ENCODE measurements at places on chromosomes 7 and 10. TPM values are rescaled to one million over a fixed set of nuclear protein-coding genes. Genes with fewer than 3 reads are reported as not detected.
A peak's percentile ranks its signal among the peaks of the same experiment; 100 is the strongest.

CYP3A7 gene
- polyA plus RNA-seq = not detected

ANKRD30A gene
- polyA plus RNA-seq = not detected

AKR1C8 gene
- polyA plus RNA-seq = not detected

DOCK4 gene
- polyA plus RNA-seq = 0.46 TPM

DNA sequence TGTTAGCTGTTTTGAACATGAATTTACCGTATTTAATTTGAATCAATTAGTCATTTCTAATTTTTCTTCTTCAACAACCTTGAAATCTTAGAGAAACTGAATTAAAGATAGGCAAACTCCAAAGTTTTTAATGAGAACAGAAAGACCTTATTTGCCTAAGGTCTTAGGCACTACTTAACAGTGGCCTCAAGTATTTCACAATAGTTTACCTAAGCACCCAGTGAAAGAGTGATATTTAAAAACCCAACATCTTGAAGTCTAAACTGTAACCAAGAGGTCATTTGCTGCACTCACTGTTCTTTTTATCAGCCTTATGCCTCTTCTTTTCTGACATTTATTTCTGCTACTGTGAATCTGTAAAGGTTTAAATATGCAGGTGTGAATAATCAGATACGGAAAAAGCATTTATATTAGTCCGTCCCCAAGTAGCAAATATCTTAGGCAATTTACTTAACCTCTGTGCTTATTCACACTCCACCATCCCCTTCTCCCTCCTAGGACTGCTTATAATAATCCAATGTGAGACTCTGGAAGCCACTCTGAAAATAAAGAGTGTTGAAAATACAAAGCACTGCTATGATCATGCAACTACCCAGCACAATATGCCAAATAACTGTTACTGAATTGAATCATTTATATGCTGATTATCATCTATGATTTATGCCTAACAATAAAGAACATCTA, 105.7 kb downstream of the ELAPOR2 start:
- H3K4me3 ChIP-seq = no peak overlapping the region
- H3K27me3 ChIP-seq = no peaks in the 10 kb centered on the region
- no peak for DNase-seq
- no peaks in the 10 kb centered on the region for H3K4me1 ChIP-seq
- H3K27ac ChIP-seq = no peak overlapping the region

GRCh38 chr7:155203882-155204691, 93.6 kb upstream of the INSIG1 start:
- H3K36me3 ChIP-seq = no peaks in the 10 kb centered on the region
- H3K4me1 ChIP-seq = peaks cover 28% of the 10 kb centered on the region
- DNase-seq = no peak
- no peak overlapping the region for H3K27ac ChIP-seq
- H3K4me3 ChIP-seq = no peak overlapping the region
- H3K27me3 ChIP-seq = no peaks in the 10 kb centered on the region

GRCh38 chr7:70114806-70115205, 516.5 kb downstream of the AUTS2 start:
- no peak overlapping the region for H3K27ac ChIP-seq
- H3K27me3 ChIP-seq = no peaks in the 10 kb centered on the region
- no peak for DNase-seq
- H3K36me3 ChIP-seq = no peaks in the 10 kb centered on the region
- H3K4me1 ChIP-seq = no peaks in the 10 kb centered on the region

GRCh38 chr7:116670409-116671015, 1.5 kb upstream of the MET start:
- H3K27me3 ChIP-seq = peaks cover 23% of the 10 kb centered on the region
- no peak overlapping the region for H3K4me3 ChIP-seq
- H3K27ac ChIP-seq = no peak overlapping the region
- no peaks in the 10 kb centered on the region for H3K36me3 ChIP-seq
- H3K4me1 ChIP-seq = peaks cover 13% of the 10 kb centered on the region
- no peak for DNase-seq

DNA sequence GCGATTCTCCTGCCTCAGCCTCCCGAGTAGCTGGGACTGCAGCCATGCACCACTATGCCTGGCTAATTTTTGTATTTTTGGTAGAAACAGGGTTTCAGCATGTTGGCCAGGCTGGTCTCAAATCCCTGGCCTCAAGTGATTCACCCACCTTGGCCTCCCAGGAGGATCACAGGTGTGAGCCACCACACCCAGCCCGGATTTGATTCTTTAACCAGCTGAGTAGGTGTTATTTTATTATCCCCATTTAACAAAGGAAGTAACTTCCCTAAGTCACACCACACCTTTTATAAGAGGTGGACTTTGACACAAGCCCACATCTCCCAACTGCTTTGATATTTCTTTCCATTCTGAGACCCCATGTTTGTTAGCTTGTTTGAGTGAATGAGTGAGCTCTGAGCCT, 25.0 kb downstream of the SLC25A28 start:
- no peaks in the 10 kb centered on the region for H3K36me3 ChIP-seq
- H3K4me1 ChIP-seq = no peaks in the 10 kb centered on the region
- DNase-seq = no peak
- no peak overlapping the region for H3K4me3 ChIP-seq
- no peak overlapping the region for H3K27ac ChIP-seq

DNA sequence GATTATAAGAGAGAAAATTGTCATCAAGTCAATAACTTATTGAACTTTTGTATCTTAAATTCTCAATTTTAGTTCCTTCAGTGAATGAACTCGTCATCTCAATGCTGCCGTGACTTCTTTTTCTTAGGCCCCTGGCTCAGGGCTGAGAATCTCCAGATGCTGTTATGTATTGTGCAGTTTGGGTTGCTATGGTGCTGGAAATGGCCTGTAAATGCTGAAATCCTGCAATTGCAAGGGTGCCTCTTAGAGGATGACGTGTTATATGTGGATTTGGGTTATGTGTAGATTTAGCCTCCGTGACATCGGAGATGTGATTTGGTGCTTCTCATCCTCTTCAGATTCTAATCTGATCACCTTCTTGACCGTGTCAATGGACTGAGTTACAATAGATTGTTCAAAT, 55.7 kb upstream of the ZRANB1 start:
- no peaks in the 10 kb centered on the region for H3K36me3 ChIP-seq
- H3K4me1 ChIP-seq = no peaks in the 10 kb centered on the region
- H3K27ac ChIP-seq = no peak overlapping the region
- DNase-seq = no peak

DNA sequence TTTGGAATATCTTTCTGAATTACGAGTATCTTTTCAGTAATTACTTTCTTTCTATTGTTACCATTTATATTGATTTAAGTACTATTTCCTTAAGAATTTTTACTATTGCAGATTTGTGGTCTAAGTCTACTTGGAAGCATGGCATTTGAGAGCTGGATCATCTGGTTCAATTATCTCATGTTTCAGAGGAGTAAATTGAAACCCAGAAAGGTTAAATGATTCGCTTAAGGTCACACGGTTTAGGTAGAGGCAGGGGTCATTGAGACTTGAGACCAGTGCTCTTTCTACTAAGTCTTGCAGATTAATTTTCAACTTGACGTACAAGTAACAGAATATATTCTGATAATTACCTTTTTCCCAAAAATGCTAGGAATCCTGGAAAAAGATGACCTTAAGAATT, 109.2 kb upstream of the GLCCI1 start:
- DNase-seq = no peak
- no peaks in the 10 kb centered on the region for H3K4me1 ChIP-seq
- H3K27me3 ChIP-seq = no peaks in the 10 kb centered on the region

GRCh38 chr7:97117035-97117371, 495 bp upstream of the SDHAF3 start:
- DNase-seq = no peak
- peaks cover 41% of the 10 kb centered on the region for H3K4me1 ChIP-seq
- H3K27ac ChIP-seq = peak overlapping the region; percentile 96
- H3K36me3 ChIP-seq = peaks cover 4% of the 10 kb centered on the region

GRCh38 chr7:76507723-76508406, 2.5 kb upstream of the UPK3B start:
- no peak for DNase-seq
- H3K36me3 ChIP-seq = peaks cover 2% of the 10 kb centered on the region
- H3K4me1 ChIP-seq = peaks cover 6% of the 10 kb centered on the region
- no peaks in the 10 kb centered on the region for H3K27me3 ChIP-seq
- no peak overlapping the region for H3K27ac ChIP-seq

GRCh38 chr10:52864201-52865106, 91.9 kb upstream of the MBL2 start:
- DNase-seq = no peak
- no peak overlapping the region for H3K27ac ChIP-seq
- H3K4me3 ChIP-seq = no peak overlapping the region
- no peaks in the 10 kb centered on the region for H3K36me3 ChIP-seq
- no peaks in the 10 kb centered on the region for H3K4me1 ChIP-seq

- H3K27me3 ChIP-seq = no peaks in the 10 kb centered on the region
- DNase-seq = no peak
- H3K36me3 ChIP-seq = no peaks in the 10 kb centered on the region
- peak overlapping the region; percentile 85 for H3K27ac ChIP-seq
- peaks cover 47% of the 10 kb centered on the region for H3K4me1 ChIP-seq
- H3K4me3 ChIP-seq = peak overlapping the region; percentile 76
These were observed 1.9 kb upstream of the NRF1 start for GRCh38 chr7:129609666-129610065.

DNA sequence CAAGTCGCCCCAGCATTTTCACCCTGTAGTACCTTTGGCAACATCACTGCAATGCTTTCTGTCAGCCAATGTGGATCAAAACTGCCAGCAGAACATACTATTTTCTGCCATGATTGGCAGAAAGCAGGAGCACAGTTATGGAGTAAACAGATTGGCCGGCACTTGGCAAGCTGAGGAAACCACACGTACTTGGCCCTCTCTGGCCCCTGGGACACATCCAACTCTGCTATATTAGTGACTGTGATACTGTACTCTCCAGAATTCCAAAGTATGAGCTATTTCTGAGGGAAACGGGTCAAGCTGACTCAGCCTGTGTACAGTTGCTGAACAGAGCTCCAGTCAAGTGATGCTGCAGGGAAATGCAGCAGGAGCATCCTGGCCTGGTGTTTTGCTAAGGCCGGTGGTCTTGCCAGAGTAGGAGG, 39.8 kb upstream of the LANCL2 start:
- H3K27me3 ChIP-seq = peaks cover 8% of the 10 kb centered on the region
- H3K36me3 ChIP-seq = no peaks in the 10 kb centered on the region
- no peaks in the 10 kb centered on the region for H3K4me1 ChIP-seq
- no peak overlapping the region for H3K4me3 ChIP-seq
- no peak overlapping the region for H3K27ac ChIP-seq

GRCh38 chr10:8323428-8324054, 269.1 kb downstream of the GATA3 start:
- H3K4me1 ChIP-seq = peaks cover 2% of the 10 kb centered on the region
- DNase-seq = no peak
- H3K4me3 ChIP-seq = no peak overlapping the region
- no peak overlapping the region for H3K27ac ChIP-seq
- no peaks in the 10 kb centered on the region for H3K27me3 ChIP-seq

GRCh38 chr7:153193144-153193595, 433.6 kb downstream of the ACTR3B start:
- no peaks in the 10 kb centered on the region for H3K4me1 ChIP-seq
- DNase-seq = no peak
- H3K27ac ChIP-seq = no peak overlapping the region
- H3K36me3 ChIP-seq = no peaks in the 10 kb centered on the region

Measured in naive thymus-derived CD8-positive, alpha-beta T cell (primary cell).